Lung (tissue), 17 donors: ENCODE measurements at places on chromosomes 12 and 14. TPM values are rescaled to one million over a fixed set of nuclear protein-coding genes. Genes with fewer than 3 reads are reported as not detected.

DNA sequence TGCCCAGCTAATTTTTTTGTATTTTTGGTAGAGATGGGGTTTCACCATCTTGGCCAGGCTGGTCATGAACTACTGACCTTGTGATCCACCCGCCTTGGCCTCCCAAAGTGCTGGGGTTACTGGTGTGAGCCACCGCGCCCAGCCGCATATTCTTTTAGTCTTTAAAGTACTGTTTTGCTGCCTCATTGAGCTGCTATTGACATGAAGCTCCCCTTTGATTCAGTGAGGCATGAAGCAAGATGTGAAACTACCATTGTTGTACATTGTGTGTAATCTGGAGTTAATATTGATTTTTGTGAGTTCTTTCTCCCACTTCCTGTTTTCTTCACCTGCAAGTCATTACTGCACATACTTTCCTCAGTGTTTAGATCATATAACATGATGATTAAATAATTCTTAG lies 80.8 kb downstream of the MNAT1 start:
- no peak for DNase-seq

DNA sequence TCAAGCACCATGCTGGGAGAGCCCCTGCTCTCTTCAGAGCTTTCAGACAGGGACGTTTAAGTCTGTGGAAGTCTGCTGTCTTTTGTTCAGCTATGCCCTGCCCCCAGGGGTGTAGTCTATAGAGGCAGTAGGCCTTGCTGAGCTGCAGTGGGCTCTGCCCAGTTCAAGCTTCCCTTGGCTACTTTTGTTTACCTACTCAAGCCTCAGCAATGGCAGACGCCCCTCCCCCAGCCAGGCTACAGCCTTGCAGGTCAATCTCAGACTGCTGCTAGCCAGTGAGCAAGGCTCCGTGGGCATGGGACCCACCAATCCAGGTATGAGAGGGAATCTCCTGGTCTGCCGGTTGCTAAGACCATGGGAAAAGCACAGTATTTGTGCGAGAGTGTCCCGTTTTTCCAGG lies 37.4 kb upstream of the C12orf71 start:
- no peak for DNase-seq

GRCh38 chr12:166425-167075 lies 47.4 kb downstream of the SLC6A12 start:
- no peak for DNase-seq

DNA sequence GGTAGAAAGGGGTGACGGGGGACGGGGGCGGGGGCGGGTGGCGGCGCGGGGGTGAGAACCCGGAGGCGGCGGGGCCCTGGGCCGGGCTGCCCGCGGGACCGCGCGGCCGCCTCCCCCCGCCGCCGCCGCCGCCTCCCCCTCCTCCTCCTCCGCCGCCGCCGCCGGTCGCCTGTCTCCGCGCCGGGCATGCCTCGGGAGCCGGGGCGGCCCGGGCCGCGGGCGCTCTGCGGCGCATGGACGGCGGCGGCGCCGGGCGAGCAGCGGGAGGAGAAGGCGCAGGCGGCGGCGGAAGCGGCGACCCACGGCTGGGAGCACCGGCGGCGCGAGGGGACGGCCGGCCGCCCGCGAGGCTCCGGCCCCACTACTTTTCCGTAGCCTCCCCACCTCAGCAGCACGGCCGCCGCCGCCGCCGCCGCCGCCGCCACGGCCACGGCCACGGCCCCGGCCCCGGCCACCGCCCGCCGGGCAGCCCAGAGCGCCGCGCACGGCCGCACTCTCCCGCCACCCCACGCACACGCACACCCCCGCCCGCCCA lies at the start of gene NPAS3:
Gene NPAS3, plus strand, starts transcription at position 161 of the 535 bp plus-strand sequence.
- no peak for DNase-seq

- DNase-seq: no peak
Observed at GRCh38 chr14:35789651-35790050, 19.4 kb downstream of the RALGAPA1 start.

DNA sequence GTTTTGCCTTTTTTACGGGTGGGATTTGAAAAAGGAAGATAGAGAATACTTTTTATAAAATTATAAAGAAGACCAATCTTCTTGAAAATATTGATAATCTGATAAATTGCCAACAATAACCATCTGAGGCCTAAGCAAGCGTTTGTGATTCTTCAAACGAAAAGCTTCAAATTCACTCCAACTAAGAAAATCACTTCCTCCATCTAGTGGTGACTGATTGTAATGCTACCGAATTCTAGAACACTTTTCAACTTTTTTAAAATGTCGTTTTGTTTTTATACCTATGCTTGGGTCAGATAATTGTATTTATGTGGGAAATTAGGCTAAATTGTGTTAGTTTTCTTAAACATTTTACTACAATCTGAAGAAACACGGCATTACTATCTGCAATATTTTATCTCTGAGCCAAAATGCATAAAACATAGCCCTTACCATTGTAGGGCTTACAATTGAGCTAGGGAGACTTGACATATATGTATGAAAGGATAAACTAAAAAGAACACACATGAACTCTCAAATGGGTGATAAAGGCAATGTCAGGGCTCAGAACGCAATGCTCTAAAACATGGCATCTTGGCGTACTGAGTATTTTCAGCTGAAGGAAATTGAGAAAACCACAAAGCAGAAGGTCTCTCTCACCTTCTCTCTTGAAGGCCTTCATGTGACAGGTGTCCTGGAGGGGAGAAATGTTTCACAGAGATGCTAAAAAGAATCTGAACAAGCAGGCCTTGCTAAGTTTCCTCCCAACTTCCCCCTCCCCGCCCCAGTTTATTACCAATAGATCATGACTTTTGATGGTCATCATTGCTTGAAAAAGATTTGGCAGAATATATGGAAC lies 36.8 kb upstream of the G2E3 start:
- DNase-seq: peak; percentile 61

GRCh38 chr12:15538881-15539280 lies 216.6 kb downstream of the PTPRO start:
- no peak for DNase-seq

GRCh38 chr12:130649101-130650045 lies 66.7 kb downstream of the RIMBP2 start:
- DNase-seq: no peak

- no peak for DNase-seq
Observed at GRCh38 chr14:95811813-95812212, 64.8 kb upstream of the TUNAR start.

- peak; percentile 14 for DNase-seq
Observed at GRCh38 chr14:32329146-32329545, at the start of gene AKAP6. Gene AKAP6 (plus strand): TSS chr14:32329298. CDS start chr14:32433494, 104,196 bp downstream.

GRCh38 chr12:22733756-22734155 lies 108.8 kb downstream of the ETNK1 start:
- no peak for DNase-seq

- no peak for DNase-seq
Observed at GRCh38 chr14:69354383-69355153, 43.5 kb downstream of the ERH start.

GRCh38 chr12:52151837-52152783 lies 39.7 kb downstream of the KRT80 start:
- DNase-seq: peak; percentile 74

- DNase-seq: no peak
Observed at GRCh38 chr12:106254724-106255123, 6.9 kb upstream of the CKAP4 start.

DNA sequence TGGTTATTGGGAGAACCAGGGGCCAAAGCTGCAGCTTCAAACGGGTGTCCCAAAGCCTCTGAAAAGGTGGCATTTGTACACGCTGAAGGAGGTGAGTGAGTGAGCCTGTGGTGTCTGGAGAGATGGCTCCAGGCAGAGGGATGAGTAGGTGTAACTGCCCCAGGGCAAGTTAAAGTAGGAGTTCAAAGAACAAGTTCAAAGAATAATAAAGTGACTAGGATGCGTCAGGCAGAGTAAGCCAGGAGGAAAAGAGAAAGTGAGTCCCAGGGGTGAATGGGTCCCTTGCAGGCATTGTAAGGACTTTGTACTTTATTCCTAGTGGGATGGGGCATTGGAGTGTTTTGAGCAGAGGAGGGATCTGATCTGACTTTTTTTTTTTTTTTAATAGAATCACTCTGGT lies 201.4 kb upstream of the PWP1 start:
- DNase-seq: no peak

DNA sequence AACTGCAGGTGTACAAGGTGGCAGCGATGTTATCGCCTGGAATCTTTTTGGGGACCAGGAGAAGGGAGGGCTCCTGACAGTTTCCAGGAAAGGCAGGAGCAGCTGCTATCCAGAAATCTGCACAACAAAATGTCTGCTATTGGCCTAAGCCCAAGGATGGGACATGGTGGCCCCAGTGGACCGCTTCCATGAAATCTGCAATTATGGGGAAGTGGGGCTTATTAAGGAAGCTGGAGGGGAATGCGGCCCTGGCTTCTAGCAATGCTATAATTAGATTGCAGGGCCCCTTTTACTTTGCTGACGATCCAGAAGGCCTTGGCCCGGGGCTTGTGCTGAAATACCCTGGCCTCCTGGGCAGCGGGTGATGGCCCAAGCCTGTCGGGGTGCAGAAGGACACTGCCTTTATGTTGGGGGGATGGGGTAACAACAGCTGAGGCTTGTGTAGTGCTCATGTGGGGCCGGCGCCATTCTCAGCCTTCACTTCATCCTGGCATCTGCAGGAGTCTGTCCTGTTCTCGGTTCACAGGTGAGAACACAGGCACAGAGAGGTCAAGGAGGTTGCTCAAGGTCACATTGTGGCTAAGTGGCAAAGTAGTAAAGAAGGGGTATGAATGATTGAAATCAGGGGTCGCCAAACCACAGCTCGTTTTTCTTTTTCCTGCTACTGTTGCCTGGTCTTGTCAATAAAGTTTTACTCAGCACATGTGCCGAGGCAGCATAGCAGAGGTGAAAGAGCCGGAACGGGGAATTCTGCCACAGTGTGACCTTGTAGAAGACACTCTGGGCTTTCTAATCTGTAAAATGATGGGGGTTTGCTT lies 153.5 kb downstream of the RBM19 start:
- no peak for DNase-seq

The SERPINA4 gene
- 0.18 TPM for total RNA-seq

The MGP gene
- total RNA-seq: 175 TPM

The C12orf50 gene
- 0.06 TPM for total RNA-seq

The PUS7L gene
- total RNA-seq: 10.4 TPM

The MIP gene
- total RNA-seq: not detected

The CLECL1 gene
- total RNA-seq: 0.74 TPM

The FAR2 gene
- total RNA-seq: 14.4 TPM

The MAX gene
- total RNA-seq: 64.8 TPM

The TEX52 gene
- not detected for total RNA-seq

The BIN2 gene
- 22.9 TPM for total RNA-seq

The WDR20 gene
- 30.7 TPM for total RNA-seq

The SSPN gene
- total RNA-seq: 10.9 TPM

The HCAR3 gene
- total RNA-seq: 10.4 TPM

The KRT4 gene
- 3.3 TPM for total RNA-seq
